Activated CD4-positive, alpha-beta T cell treated with anti-CD3 and anti-CD28 coated beads, Interleukin-2, amount 10 ng/mL, durations not matched to agents 24 days and 14 days (primary cell): ENCODE measurements at places on chromosomes 4 and X. TPM values are rescaled to one million over a fixed set of nuclear protein-coding genes. Genes with fewer than 3 reads are reported as not detected.

MCUB gene
- total RNA-seq = 43.6 and 46.4 TPM in 2 replicates

ITM2A gene
- total RNA-seq = 102 and 113 TPM in 2 replicates

SHISA3 gene
- total RNA-seq = 0.09 and 0.23 TPM in 2 replicates

TRIM2 gene
- total RNA-seq = 0.21 TPM in 1 of 2 replicates, not detected in the other

GRIA2 gene
- total RNA-seq = not detected in 2 replicates

MAPK10 gene
- total RNA-seq = not detected in 2 replicates

NUDT10 gene
- total RNA-seq = 0.28 and 0.51 TPM in 2 replicates

PNMA5 gene
- total RNA-seq = not detected in 2 replicates

RAPGEF2 gene
- 27.1 and 32.0 TPM in 2 replicates for total RNA-seq

HTN3 gene
- not detected in 2 replicates for total RNA-seq

UGT2B17 gene
- total RNA-seq = not detected in 2 replicates

CCNG2 gene
- 10.4 and 11.1 TPM in 2 replicates for total RNA-seq

TMEM144 gene
- not detected in 2 replicates for total RNA-seq

HSFX1 gene
- 0.50 and 0.58 TPM in 2 replicates for total RNA-seq

ETDA gene
- total RNA-seq = not detected in 2 replicates

HMX1 gene
- total RNA-seq = not detected in 2 replicates

BEND2 gene
- total RNA-seq = not detected in 2 replicates

DCAF12L2 gene
- not detected in 2 replicates for total RNA-seq
